ENCODE measurements at places on chromosomes 12 and 14.
A peak's percentile ranks its signal among the peaks of the same experiment; 100 is the strongest.

GRCh38 chr12:108833355-108833733 lies 24.0 kb downstream of the SSH1 start:
- peak; percentile 97 for DNase-seq

- DNase-seq = no peak
These were observed 1.1 kb downstream of the BEGAIN start for GRCh38 chr14:100586153-100586402.

DNA sequence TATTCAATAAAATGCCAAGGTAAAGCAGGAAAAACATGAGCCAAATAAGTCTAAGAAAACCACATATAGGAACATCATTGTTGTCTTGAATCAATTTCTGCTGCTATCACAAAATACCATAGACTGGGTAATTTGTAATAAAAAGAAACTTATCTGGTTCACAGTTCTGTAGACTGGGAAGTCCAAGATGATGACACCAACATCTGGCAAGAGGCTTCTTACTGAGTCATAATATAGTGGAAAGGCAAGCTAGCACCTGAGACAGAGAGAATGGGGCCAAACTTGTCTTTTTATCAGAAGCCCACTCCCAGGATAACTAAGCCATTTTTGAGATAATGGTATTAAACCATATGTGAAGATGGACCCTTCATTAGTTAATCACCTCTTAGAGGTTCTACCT lies 975.9 kb downstream of the FLRT2 start:
- no peak for DNase-seq

- DNase-seq = no peak
These were observed 115.6 kb downstream of the NEDD1 start for GRCh38 chr12:97022536-97023230.

DNA sequence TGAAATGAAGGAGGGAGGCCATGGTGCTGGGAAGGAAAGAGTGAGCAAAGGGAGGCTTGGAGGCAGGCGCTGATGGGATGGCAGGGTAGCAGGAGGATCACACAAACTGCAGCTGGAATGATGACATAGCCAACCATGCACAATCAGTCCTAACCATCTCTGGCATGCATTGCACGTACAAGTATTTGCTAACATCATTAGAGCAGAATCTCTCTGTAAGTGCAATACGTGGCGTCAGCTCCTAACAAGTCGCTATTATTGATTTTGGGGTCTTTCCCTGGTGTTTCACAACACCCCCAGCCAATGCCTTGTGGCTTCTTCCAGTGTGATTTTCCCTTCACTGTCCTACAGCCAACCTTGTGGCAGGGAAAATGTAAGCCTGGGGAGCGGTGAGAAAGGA lies 18.5 kb downstream of the BDKRB1 start:
- peak; percentile 95 for DNase-seq

- no peak for DNase-seq
These were observed 13.6 kb downstream of the PDE6H start for GRCh38 chr12:14986449-14986848.

GRCh38 chr14:52063052-52063462 lies 5.8 kb downstream of the NID2 start:
- no peak for DNase-seq

DNA sequence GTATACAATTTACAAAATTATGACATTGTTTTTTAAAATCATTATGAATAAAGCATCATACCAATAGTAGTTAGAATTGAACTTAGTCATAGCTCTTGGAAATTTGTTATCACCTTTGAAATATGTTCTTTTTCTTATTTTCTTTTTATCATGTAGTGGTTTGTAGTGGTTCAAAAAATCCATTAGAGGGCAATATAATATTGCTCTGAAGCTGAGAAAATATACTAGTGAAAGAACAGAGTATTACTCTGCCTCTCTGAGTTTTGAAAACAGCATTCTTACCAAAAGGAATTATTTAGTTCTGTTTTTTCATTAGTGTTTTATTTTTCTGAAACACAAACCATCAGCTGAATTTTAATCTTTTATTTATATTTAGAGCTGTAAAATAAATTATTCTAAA lies 76.2 kb downstream of the PDZRN4 start:
- DNase-seq = no peak

DNA sequence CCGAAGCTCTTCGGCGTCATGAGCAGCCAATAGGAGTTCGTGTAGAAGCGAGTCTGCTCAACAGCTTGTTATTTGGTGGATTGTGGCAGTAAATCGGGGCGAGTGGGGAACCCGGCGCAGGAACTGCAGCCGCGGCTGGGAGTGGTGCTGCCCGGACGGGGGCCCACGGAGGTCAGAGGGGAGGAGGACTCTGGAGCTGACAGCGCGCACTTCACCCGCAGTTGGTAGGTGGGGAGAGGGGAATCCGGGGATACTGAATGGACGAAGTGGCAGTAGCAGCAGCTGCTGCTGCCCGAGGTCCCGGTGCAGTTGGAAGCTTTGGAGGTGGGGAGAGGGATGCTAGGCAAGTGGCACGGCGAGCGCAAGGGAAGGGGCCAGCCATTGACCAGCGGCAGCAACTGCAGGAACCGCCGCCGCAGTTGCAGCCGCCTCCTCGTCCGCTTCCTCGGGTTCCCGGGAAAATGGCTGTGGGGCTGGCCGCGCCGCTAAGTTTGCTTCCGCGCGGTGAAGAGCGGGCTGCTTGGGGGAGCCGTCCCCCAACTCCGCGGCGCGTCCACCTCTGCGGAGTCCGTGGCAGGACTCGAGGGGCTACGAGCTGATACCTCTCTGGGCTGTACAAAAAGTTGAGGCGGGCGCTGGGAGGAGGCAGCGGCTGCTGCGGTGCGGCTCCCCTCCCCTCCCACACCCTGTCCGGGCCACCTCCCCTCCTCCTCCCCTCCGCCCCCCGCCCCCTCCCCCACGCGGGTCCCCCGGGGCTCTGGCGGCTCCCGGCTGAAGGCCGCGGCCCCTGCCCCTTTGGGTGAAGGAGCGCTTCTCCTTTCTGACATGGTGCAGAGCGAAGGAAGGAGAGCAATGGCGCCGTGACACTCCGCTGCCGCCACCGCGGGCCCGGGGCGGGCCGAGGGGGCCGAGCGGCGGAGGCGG lies at the start of gene ARID4A:
Gene ARID4A (plus strand): TSS at position 79 of the 924 bp plus-strand sequence. CDS start 1,300 bp downstream, outside the sequence.
- peak; percentile 15 for DNase-seq

DNA sequence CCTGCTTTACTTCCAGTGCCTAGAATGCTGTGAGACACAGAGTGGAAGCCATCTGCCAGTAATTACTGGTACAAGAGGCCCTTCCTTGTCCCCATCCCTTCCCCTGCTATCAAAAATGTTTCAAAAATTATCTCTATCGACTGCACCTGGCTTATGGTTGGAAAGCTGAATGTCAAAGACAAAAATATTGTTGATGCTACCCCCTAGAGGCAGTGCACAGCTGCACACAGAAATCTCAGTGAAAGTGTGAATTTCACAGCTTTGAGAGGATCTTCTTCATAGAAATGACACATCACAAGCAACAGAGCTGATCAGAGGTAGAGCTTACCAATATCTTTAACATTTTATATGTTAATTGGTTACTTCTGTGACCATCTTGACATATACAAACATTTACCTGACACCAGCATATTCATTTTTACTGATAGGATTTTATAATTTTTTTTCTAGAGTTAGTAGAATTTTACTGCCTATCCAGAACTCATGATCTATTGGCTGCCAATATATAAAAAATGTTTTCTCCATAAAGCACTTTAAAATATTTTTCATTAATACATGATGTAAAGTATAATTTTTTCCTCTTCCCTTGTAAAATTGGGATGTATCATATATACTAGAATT lies 138.0 kb downstream of the AACS start:
- DNase-seq = no peak

DNA sequence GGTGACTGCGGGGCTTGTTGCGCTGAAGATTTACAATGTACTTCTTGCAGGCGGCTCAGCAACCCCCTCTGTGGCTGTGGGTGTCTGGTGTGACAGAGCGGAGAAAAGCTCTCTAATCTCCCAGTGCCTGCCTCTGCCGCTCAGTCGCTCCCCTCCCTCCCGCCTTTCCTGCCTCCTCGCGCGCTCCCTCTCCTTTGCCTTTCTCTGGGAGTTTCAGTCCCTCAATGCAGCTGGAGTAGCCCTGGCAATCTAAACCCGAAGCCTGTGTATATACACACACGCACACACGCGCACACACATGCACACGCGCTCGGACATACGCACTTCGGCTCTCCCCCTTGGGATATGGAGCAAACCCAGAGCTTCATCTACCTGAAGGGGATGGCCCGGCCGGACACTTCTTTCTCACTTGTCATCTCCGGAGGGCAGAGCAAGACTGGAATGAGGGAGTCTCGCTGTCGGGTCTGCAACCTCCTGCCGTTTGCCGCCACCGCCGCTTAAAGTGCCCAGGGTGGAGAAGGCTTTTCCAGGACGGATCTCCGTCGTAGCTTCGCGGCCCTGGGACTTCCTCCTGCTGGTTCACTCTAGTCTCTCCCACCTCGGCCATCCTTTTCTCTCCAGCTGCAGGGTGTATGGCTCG lies 599 bp upstream of the TRHDE start:
- DNase-seq = no peak

DNA sequence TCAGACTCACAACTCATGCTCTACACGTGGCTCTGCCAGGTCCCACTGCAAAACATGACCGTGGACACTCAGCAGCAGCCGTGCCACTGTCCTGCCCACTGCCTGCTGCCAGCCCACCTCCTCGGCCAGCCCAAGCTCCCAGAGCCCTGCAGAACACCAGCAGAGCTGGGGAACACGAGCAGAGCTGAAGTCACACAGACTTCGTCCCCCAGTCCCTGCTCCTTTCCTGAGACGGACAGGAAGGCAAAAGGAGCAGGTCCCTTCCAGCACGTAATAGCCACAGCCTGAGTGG lies 152.1 kb downstream of the DPF3 start:
- DNase-seq = no peak
